Subcutaneous adipose tissue (tissue), 4 donors: ENCODE measurements at places on chromosomes 12 and 14. TPM values are rescaled to one million over a fixed set of nuclear protein-coding genes. Genes with fewer than 3 reads are reported as not detected.

The TAS2R7 gene
- not detected for total RNA-seq

The CLEC1A gene
- 10.7 TPM for total RNA-seq

The TAS2R19 gene
- total RNA-seq = 6.2 TPM

The COCH gene
- total RNA-seq = 4.4 TPM

The LRIG3 gene
- total RNA-seq = 87.2 TPM

The OR4E2 gene
- not detected for total RNA-seq

The PLA2G1B gene
- total RNA-seq = not detected

The GLT8D2 gene
- total RNA-seq = 8.4 TPM

The IAPP gene
- total RNA-seq = not detected

The LMO3 gene
- 147 TPM for total RNA-seq

The C12orf54 gene
- not detected for total RNA-seq

The KLHDC2 gene
- total RNA-seq = 104 TPM

The YEATS4 gene
- total RNA-seq = 9.3 TPM

The APAF1 gene
- 11.3 TPM for total RNA-seq

The FOXN3 gene
- total RNA-seq = 172 TPM

The SLC5A8 gene
- not detected for total RNA-seq

The SLC25A47 gene
- total RNA-seq = not detected

The ZNF891 gene
- 3.4 TPM for total RNA-seq

The MNAT1 gene
- 50.0 TPM for total RNA-seq

The CISTR gene
- not detected for total RNA-seq

The LHX5 gene
- total RNA-seq = not detected

The BIN2 gene
- 4.6 TPM for total RNA-seq

The KRT3 gene
- total RNA-seq = not detected

The CCDC197 gene
- total RNA-seq = not detected

The PCED1B gene
- 4.1 TPM for total RNA-seq

The PLEKHH1 gene
- 9.0 TPM for total RNA-seq

The CCDC60 gene
- total RNA-seq = not detected

The CARMIL3 gene
- total RNA-seq = not detected

The GPR132 gene
- total RNA-seq = 3.6 TPM

The HOXC5 gene
- total RNA-seq = 0.85 TPM

The C14orf39 gene
- total RNA-seq = 3.7 TPM

The RAD51AP1 gene
- 7.8 TPM for total RNA-seq

The PGF gene
- total RNA-seq = 1.6 TPM

The BRMS1L gene
- 5.7 TPM for total RNA-seq

The SLC35E3 gene
- 13.9 TPM for total RNA-seq

The TMEM117 gene
- total RNA-seq = 3.8 TPM

The IQSEC3 gene
- 10.5 TPM for total RNA-seq

The ACOT6 gene
- not detected for total RNA-seq

The SRRM4 gene
- not detected for total RNA-seq

The PPP2R5C gene
- 127 TPM for total RNA-seq

The NCOR2 gene
- 41.8 TPM for total RNA-seq

The OR10P1 gene
- total RNA-seq = not detected

The EXOC3L4 gene
- total RNA-seq = 0.68 TPM

The RPS29 gene
- total RNA-seq = 4,431 TPM

The MIP gene
- total RNA-seq = not detected

The PTPRB gene
- total RNA-seq = 92.1 TPM

The HOXC9 gene
- 14.2 TPM for total RNA-seq

The SAMD15 gene
- not detected for total RNA-seq

The SOCS2 gene
- total RNA-seq = 25.3 TPM

The CCDC184 gene
- total RNA-seq = not detected

The ADAM20 gene
- total RNA-seq = 4.9 TPM

The SLCO1C1 gene
- total RNA-seq = 1.8 TPM
